Natural killer cell treated with Interleukin-12 subunit alpha and Interleukin-12 subunit beta and Interleukin-15 and Interleukin-18, amount 100 ng/mL, for 72 hours (primary cell): ENCODE measurements at places on chromosomes 1 and 21. TPM values are rescaled to one million over a fixed set of nuclear protein-coding genes. Genes with fewer than 3 reads are reported as not detected.

GRCh38 chr1:235022341-235022980, 106.2 kb downstream of the TOMM20 start:
- no peak for DNase-seq

The LMOD1 gene
- not detected for total RNA-seq

The AADACL4 gene
- not detected for total RNA-seq

DNA sequence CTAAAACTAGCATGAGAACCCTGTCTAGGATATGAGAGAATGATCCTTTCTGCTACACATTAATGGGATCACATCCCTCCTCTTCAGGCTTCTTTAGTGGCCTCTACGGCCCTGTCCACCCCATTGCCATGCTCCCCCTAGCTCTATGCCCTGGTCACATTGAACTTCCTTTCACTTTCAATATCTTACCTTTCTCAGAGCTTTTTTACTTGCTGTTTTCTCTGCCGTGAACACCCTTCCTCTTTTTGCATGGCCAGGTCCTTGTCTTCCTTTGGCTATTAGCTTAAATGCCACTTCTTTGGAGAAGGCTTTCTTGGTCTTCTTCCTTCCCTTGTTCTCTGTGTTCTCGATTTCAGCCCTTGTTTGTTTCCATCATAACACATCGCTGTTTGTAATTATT, 97.4 kb downstream of the GIPC2 start:
- DNase-seq: no peak

- no peak for DNase-seq
Observed at GRCh38 chr1:201916649-201917249, 28.1 kb downstream of the SHISA4 start.

GRCh38 chr1:206089341-206089740, 27.8 kb downstream of the AVPR1B start:
- DNase-seq: no peak

DNA sequence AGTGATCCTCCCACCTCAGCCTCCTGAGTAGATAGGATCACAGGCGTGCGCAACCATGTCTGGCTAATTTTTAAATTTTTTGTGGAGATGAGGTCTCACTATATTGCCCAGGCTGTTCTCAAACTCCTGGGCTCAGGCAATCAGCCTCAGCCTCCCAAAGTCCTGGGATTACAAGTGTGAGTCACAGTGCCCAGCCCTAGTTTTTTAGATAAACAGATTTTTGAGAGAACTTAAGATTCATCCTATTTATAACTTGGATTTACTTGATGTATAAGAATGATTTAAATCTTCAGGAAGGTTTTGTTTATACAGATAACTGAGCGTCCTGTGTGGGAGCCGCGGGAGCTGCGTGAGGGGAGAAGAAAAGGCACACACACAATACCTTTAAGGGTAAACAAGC, 26.2 kb downstream of the HEYL start:
- DNase-seq: no peak

The HSPB7 gene
- not detected for total RNA-seq

DNA sequence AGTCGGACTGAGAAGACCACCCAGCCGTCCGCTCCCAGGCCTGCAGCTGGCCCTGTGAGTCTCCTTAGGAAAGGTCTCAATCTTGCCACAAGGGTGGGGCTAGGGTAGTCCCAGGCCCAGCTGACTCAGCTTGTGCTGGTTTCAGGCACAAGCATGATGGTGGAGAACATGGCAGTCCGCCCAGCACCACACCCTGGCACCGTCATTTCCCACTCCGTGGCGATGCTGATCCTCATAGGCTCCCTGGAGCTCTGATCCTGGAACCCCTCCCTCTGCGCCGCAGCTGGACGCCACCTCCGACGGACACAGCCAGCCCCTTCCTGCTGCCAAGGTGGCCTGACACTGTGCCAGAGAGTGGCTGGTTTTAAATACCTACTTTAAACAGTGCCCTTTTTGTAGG, 10.7 kb downstream of the TMEM81 start:
- no peak for DNase-seq

DNA sequence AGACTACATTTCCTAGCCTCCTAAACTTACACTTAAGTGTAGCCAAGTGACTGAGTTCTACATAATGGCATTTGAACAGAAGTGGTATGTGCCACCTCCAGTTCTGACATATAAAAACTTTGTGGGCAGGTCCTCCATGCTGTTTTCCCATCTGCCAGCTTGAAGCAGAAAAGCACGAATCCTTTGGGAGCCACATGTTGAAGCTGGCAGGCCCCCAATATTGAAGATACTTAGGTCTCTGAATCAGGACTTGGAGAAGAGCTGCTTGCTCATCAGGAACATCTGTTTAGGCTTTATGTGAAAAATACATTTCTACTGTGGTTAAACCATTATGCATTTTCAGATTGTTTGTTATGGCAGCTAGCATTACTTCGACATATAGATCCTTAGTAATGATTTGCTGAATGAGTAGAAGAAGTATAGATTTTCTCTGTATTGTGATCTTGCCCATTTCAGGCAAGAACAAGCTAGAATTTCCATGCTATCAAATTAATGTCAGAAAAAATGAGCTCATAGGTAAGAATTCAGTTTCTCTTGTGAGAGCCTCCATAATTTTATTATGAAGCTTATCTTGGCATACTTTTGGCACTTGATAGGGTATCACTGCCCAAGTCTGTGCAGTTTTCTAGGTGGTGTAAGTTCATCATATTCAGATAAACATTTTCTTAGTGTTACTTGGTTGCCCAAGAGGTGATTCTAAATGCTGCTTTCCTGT, 68.4 kb downstream of the GDAP2 start:
- DNase-seq: no peak

DNA sequence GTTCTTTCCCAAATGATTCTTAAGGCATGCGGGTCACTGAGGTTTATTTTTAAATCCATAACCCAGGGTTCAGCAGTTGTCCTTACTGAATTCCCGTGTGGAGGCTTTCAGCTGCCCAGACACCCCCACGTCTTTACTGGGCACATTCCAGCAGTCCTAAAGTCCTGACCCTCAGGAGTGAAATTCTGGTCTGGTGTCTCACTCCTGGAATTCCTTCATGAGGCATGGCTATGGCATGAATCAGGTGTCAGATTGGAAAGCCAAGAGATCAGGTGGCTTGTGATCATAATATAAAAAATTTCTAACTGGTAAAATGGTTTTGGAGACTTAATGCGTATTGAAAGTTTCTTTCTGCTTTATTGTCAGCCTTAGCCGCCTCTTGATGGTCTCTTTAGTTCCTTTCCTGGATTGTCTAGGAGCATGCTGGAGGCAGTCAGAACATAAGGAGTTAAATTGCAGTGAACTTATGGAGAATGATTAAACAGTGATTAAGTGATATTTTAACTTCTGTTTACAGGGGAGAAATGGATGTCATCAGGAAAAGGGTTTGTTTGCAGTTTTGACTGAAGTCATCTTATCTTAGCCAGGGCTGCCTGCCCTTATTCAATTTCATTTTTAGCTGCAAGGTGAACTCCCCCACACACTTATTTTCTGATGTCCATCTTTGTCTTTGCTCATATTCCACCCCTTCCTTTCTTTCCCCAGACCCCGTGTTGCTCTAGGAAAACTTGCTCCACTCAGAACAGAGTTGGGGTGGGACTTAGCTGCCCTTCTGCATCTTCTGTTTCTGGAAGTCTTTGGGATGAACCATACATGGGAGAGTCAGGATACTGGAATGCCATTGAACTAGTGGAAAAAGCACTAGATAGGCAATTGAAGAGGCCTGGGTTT, 25.7 kb upstream of the MACF1 start:
- no peak for DNase-seq

- no peak for DNase-seq
Observed at GRCh38 chr1:93102142-93102541, 23.1 kb downstream of the MTF2 start.

- no peak for DNase-seq
Observed at GRCh38 chr1:82185084-82185483, 384.4 kb downstream of the ADGRL2 start.

- DNase-seq: no peak
Observed at GRCh38 chr1:6105763-6106162, 60.1 kb downstream of the KCNAB2 start.

GRCh38 chr1:110259770-110260169, 49.7 kb downstream of the KCNC4 start:
- no peak for DNase-seq

The HENMT1 gene
- 35.7 TPM for total RNA-seq

GRCh38 chr1:78540048-78540447, 49.3 kb downstream of the PTGFR start:
- no peak for DNase-seq

The LRRC3 gene
- 0.88 TPM for total RNA-seq

- no peak for DNase-seq
Observed at GRCh38 chr1:225762002-225762441, 15.6 kb upstream of the SRP9 start.

DNA sequence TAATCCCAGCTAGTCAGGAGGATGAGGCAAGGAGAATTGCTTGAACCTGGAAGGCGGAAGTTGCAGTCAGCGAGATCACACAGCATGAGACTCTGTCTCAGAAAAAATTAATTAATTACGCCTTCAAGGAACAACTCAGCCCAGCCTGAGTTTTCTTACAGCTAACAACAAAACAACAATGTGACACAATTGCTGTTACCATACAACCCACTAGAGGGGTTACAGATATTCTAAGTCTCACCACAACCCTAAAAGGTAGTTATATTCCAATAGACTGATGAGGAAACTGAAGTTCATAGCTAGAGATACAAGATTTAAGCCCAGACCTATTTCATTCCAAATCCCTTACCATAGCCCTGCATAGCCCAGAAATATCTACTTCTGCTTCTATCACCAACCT, 2.9 kb upstream of the LRRC8C start:
- no peak for DNase-seq

The RGS7 gene
- total RNA-seq: not detected

DNA sequence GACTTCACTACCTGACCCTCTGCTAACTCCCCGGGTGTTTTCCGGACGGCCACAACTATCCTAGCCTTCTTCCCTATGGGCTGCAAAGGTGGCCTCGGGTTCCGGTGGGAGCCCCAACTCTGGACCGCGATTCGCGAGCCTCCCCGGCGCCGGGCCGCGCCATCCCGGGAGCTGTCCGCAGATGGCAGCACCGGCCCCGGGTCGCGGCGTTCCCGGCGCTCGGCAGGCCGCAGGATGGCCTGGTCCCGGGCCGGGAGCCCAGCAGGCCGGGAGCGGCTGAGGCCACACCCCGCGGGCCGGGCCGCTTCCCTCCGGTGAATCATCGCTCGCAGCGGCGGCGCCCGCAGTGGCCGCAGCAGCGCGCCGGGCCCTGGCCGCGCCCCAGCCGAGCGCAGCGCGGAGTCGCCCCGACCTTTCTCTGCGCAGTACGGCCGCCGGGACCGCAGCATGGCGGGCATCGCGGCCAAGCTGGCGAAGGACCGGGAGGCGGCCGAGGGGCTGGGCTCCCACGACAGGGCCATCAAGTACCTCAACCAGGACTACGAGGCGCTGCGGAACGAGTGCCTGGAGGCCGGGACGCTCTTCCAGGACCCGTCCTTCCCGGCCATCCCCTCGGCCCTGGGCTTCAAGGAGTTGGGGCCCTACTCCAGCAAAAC, at the start of gene CAPN2:
TSS of gene CAPN2 (plus strand) at position 346 of the 656 bp plus-strand sequence. CDS start at position 448, 102 bp downstream.
- peak; percentile 84 for DNase-seq

DNA sequence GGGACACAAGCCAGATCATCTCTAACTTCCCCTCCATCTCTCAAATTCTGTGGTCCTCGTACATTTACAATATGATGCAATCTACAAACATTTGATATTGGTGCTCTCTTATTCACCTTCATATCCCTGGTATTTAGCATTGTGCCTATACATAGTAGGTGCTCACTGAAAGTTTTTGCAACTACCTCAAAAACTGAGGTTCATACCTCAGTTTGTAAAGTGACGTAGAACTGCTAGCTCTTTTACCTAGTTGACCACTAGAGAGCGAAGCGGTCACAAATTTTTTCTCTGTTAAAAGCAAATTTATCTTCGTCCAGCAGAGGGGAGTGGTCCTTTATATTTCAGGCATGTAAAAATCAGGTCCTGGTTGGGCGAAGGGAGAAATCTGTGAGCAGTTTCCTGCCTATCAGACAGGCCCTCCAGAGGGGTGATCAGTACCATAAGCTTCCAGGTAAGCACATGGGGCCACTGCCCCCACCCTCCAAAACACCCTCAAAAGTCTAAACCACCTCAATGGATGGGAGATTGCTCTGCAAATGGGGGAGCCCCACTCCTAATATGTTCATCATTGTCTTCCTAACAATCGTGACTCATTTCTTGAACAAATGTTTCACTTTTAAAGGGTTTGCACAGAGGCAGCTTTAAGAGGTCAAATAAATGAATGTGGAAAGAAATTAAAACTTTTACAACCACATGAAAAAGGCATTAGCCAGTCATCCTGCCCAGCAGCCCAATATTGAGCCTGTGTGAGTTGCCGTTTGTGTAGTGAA, 10.6 kb upstream of the HLCS start:
- no peak for DNase-seq

- DNase-seq: no peak
Observed at GRCh38 chr1:229432116-229432461, 1.8 kb downstream of the ACTA1 start.

The CLDN8 gene
- not detected for total RNA-seq

GRCh38 chr1:156899956-156900718, 6.6 kb downstream of the PEAR1 start:
- DNase-seq: no peak

GRCh38 chr1:3000671-3001470, 20.4 kb upstream of the ACTRT2 start:
- peak; percentile 32 for DNase-seq

The KAZN gene
- total RNA-seq: 0.31 TPM

GRCh38 chr1:151820940-151821339, 10.7 kb downstream of the RORC start:
- DNase-seq: no peak

- DNase-seq: no peak
Observed at GRCh38 chr1:172398970-172399755, 21.3 kb upstream of the C1orf105 start.

DNA sequence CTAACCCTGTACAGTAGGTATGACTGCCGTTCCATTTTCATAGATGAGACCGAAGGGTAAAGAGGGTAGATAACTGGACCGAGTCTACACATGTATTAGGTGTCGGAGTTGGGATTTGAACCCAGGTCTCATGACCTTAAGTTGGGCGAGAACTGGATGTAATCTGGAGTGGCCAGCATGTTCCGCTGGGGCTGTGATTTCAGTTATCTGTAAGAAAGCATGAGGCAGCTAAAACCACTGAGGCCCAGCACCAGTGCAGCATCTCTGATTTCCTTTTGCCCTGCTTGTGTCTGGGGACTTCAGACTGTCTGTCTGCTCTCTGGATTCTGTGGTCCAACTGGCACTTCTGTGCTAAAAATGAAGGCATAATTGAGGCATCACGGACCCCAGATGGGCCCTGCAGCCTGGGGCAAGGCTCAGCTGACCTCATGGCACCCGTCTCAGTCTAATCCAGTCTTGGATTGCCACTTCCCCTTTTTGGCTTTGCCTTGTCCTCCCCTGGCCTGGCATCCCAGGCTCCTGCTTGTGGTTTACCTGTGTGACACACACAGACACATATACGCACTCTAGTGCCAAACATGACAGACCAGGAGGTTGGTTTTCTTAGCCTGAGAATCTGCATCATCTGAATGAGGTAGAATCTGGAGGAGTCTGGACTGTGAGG, 180.2 kb downstream of the KIF26B start:
- DNase-seq: no peak

DNA sequence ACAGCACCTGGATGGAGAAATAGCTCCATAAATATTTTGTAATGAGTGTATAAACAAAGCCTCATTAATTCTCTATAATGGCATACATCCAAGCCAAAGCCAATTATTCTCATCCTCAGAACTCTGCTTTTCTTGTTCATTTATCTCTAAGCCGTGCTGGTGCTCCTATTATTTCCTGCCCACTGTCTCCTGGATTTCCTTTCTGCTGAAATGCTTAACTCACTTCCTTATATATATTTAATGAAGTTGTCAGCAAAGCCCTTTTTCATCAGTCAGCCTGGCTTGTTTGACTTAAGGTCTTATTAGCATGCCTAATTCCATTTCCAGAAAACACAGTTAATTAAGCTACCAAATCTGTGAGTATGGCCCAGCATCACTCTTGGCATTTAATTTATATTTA, 93.4 kb downstream of the SLC25A24 start:
- DNase-seq: no peak
